ENCODE measurements at places on chromosomes 12 and 14. TPM values are rescaled to one million over a fixed set of nuclear protein-coding genes. Genes with fewer than 3 reads are reported as not detected.

OR4E2 gene
- total RNA-seq: not detected

CLEC4D gene
- 0.24 TPM for total RNA-seq

C14orf180 gene
- not detected for total RNA-seq

IL31 gene
- total RNA-seq: not detected

LRP1-AS gene
- total RNA-seq: not detected

PPP2R5E gene
- 40.4 TPM for total RNA-seq

ACSM4 gene
- total RNA-seq: not detected

TECPR2 gene
- total RNA-seq: 10.9 TPM

TPCN1 gene
- 35.2 TPM for total RNA-seq

SP1 gene
- total RNA-seq: 71.0 TPM

STON2 gene
- total RNA-seq: 54.0 TPM

CCDC196 gene
- total RNA-seq: not detected

LRRC43 gene
- 0.12 TPM for total RNA-seq

GPR132 gene
- 0.36 TPM for total RNA-seq

GPR135 gene
- 0.56 TPM for total RNA-seq

TAS2R46 gene
- 0.40 TPM for total RNA-seq

KCNC2 gene
- not detected for total RNA-seq

RPL10L gene
- total RNA-seq: not detected

RNASE8 gene
- not detected for total RNA-seq

TBC1D30 gene
- total RNA-seq: 0.72 TPM

TMEM63C gene
- total RNA-seq: 4.7 TPM

MIP gene
- not detected for total RNA-seq

AP5M1 gene
- 26.6 TPM for total RNA-seq

CACNA2D4 gene
- 1.1 TPM for total RNA-seq

ACVRL1 gene
- total RNA-seq: 4.9 TPM

MANSC4 gene
- not detected for total RNA-seq

BRAP gene
- total RNA-seq: 11.0 TPM

VWF gene
- total RNA-seq: 53.7 TPM

KLRK1 gene
- total RNA-seq: not detected

LUM gene
- total RNA-seq: 8.4 TPM

COCH gene
- 0.12 TPM for total RNA-seq

GPR162 gene
- total RNA-seq: 0.76 TPM

LBHD2 gene
- total RNA-seq: not detected

KRT78 gene
- 291 TPM for total RNA-seq

PLEKHD1 gene
- not detected for total RNA-seq

NANOG gene
- 0.52 TPM for total RNA-seq

C12orf60 gene
- 0.76 TPM for total RNA-seq

SLCO1B1 gene
- 0.08 TPM for total RNA-seq

NGB gene
- not detected for total RNA-seq

ABCC9 gene
- 3.0 TPM for total RNA-seq

Measured in esophagus mucosa (tissue), 1 donor.